ENCODE measurements at places on chromosomes 4 and X.

DNA sequence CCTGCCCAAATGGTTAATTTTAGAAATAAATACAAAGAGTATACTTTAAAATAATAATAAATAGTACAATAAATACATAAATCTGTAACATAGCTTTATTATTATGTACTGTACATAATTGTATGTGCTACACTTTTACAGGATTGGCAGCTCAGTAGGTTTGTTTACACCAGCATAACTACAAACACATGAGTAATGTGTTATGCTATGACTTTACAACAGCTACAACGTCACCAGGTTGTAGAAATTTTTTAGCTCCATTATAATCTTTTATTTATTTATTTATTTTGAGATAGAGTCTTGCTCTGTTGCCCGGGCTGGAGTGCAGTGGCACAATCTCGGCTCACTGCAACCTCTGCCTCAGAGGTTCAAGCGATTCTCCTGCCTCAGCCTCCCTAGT, 31.8 kb downstream of the RNF150 start:
- DNase-seq = no peak

DNA sequence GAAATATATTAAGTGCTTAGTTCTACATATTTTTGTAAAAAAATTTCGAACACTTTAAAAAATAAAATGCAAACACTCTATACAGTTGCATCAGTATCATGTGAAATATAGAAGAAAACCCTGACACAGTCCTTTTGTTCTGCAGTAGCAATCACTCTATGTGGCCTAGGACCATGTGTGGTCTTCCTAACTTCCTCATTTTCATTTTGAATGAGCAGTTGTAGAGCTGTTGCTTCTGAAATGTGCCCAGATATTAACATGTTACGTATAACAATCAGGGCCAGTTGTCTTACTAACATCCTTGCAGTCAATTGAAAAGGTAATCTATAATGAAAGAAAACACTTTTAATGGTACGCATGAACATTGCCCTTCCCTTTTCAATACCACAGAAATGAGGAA, 107.9 kb downstream of the ZNF827 start:
- DNase-seq = no peak

DNA sequence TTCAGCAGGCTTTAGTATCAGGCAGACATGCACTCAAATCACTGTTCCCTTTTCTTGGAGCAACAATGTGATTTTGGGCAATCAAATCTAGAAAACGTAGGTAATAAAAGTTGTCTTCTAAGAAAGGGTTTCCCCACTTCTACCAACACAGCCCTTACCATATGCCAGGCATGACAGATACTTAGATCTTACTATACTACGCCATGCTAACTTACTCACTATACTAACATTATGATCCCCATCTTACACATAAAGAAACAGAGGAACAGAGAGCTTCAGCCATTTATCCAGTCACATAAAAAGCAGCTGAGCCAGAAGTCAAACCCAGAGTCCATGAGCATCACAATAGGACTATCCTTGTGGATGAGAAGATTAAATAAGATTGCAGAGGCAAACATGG, 9.2 kb downstream of the TXK start:
- no peak for DNase-seq

DNA sequence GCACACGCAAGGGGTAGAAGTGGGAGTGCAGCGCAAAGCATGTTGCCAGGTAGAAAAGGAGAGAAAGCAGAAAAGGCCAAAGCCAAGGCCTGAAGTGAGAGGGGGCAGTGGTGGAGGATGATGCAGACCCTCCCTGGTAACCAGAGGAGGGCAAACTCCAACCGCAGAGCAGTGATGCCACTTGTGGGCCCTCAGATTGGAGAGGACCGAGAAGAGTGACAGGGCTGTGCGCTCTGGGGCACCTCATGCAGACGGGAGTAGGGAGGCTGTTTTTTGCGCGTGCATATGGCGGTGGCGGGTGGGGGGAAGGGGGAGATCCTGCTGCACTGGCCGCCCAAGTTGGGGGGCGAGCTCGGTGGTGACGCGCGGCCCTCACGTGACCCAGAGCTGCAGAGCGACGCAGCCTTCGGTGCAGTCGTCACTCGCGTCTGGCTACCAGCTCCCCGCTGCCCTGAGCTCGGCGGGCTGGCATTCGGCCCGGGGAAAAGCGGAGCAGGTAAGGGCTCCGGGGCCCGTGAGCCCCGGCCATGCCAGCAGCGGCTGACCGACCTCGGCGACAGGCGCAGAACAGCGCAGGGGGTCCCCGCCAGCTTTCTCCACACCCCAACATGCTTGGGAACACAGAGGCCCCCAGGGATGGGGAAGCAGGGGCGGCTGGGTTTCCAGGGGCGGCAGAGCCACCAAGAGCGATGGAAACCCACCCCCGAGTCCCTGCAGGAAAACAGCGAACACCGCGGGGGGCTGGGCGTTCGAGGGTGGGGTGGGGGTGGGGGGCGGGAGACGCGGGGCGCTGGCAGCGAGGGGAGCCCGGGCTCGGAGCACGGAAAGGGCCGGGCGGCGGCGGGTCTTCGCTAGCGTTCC, at the start of gene BEX3:
TSS of gene BEX3 (plus strand) at position 421 of the 861 bp plus-strand sequence. CDS start 984 bp downstream, outside the sequence.
- peak; percentile 33 for DNase-seq

DNA sequence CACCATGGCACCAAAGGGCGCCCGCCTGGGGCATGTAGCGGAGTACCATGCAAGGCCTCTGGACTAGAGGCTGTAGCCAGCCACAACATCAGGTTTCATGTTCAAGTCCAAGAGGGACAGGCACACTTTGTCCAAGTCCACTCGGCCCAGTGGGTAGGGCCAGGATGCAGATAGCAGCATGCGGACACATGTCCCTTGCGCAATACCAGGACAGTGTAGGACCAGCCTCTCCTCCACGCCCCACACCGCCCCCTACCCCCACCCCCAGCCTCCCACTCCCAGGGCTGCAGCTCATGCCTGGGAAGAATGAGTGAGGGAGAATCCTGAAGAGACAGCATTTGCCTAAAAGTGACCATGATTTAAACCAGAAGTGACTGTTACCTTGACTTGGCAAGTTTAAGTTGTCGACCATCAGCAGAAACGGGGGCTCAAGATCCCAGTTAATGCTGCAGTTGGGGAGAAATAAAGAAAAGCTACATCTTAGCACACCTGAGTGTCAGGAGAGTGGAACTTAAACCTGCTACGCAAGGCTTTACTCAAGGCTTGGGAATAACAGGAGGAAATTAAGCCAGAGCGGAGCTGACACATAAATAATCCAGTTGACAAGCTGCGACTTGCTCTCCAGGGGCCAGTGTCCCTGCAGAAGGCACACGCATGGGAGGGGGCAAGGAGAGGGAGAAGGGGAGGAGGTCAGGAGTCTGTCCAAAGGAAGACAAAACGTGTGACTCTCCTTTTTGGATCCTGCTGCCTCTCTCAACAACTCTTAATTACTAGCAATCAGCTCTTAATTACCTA, 221.7 kb downstream of the BCOR start:
- DNase-seq = no peak

GRCh38 chrX:39398963-39399261, 597.7 kb downstream of the MID1IP1 start:
- no peak for DNase-seq

DNA sequence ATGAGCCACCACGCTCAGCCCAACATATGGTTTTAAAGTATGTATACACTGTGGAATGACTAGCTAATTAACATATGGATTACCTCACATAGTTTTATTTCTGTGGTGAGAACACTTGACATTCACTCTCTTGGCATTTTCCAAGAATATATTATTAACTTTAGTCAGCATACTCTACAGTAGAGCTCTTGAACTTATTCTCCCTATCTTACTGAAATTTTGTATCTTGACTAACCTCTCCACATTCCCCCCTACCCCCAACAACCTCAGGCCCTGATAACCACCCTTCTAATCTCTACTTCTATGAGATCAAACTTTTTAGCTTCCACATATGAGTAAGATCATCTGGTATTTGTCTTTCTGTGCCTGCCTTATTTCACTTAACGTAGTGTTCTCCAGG, 38.6 kb upstream of the AGA start:
- no peak for DNase-seq

DNA sequence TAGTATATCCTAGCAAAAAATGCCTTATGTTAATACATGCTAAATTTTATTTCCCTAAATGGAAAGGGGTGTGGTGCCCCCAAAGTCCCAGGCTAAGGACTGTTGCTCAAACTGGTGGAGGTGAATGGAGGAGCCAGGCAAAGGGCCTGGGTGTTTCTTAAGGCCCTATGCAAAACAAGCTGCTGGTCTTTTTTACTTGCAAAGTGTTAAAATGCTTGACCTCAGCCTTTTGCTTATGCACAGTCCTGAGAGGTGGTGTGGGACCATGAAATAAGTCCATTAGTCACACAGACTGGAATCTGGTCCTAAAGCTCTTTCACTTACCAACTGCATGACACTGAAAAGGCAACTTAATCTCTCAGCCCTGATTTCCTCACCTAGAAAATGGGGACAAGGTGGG, 223.5 kb upstream of the MBNL3 start:
- no peak for DNase-seq

GRCh38 chrX:53022381-53022780, 26.2 kb upstream of the GPR173 start:
- no peak for DNase-seq

DNA sequence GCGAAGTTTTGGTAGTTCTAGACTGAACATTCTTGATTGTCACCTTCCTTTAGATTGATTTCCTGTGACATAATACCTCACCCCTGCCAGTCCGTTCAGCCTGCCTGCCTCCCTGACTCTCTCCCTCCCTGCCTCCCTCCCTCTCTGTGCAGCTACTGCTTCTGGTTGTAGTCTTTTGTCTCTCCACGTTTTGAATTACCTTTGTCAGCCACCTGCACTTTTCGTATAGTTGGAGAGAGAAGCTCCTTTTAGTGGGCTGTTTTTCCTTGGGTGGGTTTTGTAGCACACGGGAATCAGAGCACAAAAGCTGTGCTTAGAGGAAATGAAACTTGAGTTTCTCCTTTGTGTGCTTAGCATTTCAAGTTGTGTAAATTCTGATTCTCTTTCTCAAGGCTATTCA, 32.6 kb upstream of the MSMO1 start:
- DNase-seq = no peak

DNA sequence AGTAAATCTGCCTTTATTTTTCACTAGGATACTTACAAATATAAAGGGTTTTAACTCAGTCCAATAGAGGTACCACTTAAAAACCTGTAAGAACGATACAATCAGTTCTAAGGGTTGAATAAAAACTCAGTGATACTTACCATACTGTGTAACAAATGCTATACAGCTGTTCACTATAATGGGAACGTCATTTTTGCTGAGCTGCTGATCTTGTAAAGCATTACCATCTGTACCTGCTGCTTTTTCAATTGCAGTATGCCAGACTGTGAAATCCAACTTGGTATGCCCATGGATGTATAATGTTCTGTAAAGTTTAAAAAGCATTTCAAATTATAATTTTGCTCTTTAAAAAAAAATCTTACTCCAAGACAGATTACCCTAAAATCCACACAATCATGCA, 111.2 kb downstream of the ARAP2 start:
- DNase-seq = no peak

GRCh38 chr4:176230836-176231235, 35.5 kb upstream of the SPATA4 start:
- no peak for DNase-seq

GRCh38 chrX:45435481-45435880, 234.8 kb upstream of the DIPK2B start:
- DNase-seq = no peak

DNA sequence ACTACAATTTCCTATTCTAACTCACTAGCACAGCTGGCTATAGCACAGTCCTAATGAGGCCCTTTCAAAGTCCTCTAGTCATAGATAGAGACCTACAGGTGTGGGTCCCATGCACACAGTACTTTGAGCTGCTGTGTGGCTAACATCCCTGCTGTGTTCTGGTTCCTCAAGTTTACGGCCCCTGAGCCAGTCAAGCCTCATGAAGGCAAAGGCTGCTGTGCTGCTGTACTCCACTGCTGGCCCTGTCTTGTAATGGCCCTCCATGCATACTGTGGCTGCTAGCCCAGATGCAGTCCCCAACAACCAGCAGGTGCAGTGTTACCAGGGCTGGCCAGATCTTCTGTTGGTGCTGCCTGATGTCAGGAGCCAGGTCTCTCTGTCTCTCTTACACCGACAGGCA, 23.4 kb upstream of the ENPEP start:
- no peak for DNase-seq

- no peak for DNase-seq
Measured at GRCh38 chr4:151356510-151356909, 31.1 kb upstream of the SH3D19 start.

GRCh38 chr4:1974840-1975239, 33.9 kb downstream of the NELFA start:
- no peak for DNase-seq

- DNase-seq = no peak
Measured at GRCh38 chr4:87053176-87053658, 118.4 kb downstream of the AFF1 start.

DNA sequence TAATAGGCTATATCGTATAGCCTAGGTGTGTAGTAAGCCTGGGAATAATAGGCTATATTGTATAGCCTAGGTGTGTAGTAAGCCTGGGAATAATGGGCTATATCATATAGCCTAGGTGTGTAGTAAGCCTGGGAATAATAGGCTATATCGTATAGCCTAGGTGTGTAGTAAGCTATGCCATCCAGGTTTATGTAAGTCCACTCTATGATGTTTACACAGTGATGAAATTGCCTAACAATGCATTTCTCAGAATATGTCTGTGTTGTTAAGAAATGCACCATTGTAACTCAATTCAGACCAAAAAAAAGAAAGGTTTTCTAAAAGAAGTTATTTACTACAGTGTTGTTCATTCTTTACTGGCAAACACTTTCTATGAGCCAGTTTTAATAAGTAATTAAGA, 1387.2 kb downstream of the STIM2 start:
- no peak for DNase-seq

DNA sequence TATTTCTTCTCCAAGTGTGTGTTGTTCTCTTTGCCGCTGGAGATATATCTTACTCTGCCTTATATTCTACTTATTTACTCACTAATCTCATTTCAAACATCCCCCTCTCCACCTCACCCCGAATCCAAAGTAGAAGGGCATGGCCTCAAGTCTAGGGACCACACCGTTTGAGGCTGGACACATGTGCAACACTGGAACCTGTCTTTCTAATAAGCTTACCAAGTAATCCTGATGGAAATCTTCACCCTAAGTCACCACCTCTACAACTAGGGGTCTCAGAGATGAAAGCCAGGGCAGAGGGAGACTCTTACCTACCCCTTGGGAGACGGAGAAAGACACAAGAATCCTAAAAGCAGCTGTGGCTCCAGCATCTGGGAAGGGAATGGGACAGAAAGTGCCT, 6.0 kb downstream of the PROM1 start:
- DNase-seq = no peak

DNA sequence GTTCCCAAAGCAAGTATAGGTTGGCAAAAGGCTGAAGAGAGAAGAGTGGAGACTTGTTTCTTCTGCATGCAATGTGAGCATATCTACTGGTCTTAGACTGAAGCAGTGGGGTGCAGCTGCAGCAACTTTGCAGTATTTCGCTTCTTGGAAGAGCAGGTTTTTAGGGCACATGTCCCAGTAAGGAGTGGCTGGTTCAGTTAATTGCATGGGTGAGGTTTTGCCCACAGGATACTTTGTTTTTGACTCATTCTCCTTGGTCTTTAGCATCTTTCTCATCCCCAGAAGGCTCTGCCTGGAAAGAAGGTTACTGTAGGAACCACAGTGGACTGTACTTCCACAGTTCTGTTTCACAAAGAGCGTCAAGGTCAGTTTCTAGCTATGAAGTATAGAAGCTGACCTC, 68.0 kb upstream of the NR3C2 start:
- DNase-seq = no peak
